Activated T-cell treated with anti-CD3 and anti-CD28 coated beads, Interleukin-2, amount 50 U/mL, for 72 hours (primary cell): ENCODE measurements at places on chromosomes 6 and 20. TPM values are rescaled to one million over a fixed set of nuclear protein-coding genes. Genes with fewer than 3 reads are reported as not detected.

GRCh38 chr20:17617212-17617867, 47.5 kb downstream of the DSTN start:
- H3K36me3 ChIP-seq = peaks cover under 1% of the 10 kb centered on the region
- H3K27ac ChIP-seq = no peak overlapping the region
- no peak overlapping the region for H3K4me3 ChIP-seq
- H3K4me1 ChIP-seq = peaks cover 6% of the 10 kb centered on the region
- DNase-seq = peak; percentile 55
- H3K27me3 ChIP-seq = no peaks in the 10 kb centered on the region

Gene TMC2
- not detected for total RNA-seq

DNA sequence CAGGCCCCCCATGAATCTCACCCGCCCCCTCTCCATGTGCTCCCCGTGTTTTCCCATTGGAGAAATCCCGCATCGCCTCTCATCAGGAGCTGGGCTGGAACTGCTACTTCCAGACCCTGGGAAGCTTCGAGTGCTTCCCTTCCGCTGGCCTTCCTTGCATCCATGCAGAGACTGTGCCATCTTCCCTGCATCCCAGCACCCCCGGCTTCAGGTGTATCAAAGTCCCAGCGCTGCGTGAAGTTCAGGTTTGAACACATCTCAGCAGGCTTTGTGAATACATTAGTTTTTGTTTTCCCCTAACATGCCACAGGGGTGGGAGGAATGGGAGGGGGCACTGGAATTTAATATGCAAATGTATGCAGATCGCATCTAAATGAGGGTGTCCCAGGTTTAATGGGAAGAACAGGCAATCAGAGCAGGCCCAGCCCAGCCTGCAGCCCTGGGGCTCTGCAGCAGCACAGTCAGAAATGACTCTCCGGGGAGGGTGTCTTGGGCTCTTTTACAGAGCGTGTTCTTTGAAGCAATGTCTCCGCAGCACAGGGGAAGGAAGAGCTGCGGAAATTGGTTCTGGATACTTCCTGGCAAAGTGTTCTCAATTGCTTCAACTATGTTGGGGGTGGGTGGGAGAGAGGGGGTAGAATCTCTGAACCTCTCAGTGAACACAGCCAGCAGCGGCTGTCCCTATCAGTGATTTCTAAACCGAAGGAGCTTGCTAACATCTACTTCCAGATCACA, 8.3 kb upstream of the MMP9 start:
- H3K36me3 ChIP-seq = no peaks in the 10 kb centered on the region
- H3K27me3 ChIP-seq = peaks cover 11% of the 10 kb centered on the region
- H3K27ac ChIP-seq = no peak overlapping the region
- DNase-seq = no peak
- H3K4me3 ChIP-seq = peak overlapping the region; percentile 7
- H3K4me1 ChIP-seq = peaks cover 69% of the 10 kb centered on the region

DNA sequence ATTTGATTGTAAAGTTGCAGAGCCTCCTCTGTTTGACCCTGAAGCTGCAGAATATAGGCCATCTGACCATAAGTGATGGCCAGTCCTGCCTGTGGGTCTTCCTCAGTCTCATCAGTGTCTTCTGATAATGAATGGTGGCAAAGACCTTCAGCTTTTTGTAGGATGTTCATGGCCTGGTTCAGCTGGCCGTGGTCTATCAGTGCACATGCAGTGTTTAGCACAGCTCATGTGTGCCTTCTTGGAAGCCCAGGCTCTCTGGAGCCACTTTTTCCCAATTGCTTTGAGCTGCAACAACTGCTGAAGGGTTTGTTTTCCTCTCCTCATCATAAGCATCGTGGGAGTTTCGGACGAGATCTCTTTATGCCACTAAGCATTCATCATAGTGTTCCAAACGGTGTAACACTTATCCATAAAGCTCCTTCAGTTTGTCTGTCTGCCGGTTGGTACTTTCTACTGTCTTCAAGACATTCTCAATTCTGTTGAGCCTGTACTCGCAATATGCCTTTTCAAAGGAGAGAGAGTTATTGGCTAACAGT, 70.1 kb upstream of the TULP4 start:
- H3K27ac ChIP-seq = peak overlapping the region; percentile 85
- no peaks in the 10 kb centered on the region for H3K27me3 ChIP-seq
- H3K4me3 ChIP-seq = peak overlapping the region; percentile 49

DNA sequence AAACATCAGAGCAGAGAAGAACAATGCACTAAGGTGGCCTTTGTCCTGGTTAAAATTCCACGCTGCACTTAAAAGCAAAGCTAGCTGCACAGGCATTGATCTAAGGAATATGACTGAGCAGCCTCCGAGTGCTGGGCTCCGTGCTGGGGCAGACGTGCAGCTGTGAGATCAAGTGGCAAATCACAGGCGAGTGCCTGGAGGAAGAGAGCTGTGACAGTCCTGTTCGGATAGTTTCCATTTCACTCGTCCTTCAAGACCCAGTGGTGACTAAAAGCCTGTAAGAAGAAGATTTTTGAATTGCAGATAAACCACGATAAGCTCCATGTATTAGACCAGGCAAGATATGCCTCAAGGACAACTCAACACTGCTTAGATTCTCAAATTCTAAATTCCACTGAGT, 247.9 kb downstream of the ANKRD60 start:
- H3K27me3 ChIP-seq = peaks cover 14% of the 10 kb centered on the region
- DNase-seq = no peak
- H3K36me3 ChIP-seq = no peaks in the 10 kb centered on the region
- no peaks in the 10 kb centered on the region for H3K4me1 ChIP-seq

Gene ATRN
- total RNA-seq = 11.6 TPM

DNA sequence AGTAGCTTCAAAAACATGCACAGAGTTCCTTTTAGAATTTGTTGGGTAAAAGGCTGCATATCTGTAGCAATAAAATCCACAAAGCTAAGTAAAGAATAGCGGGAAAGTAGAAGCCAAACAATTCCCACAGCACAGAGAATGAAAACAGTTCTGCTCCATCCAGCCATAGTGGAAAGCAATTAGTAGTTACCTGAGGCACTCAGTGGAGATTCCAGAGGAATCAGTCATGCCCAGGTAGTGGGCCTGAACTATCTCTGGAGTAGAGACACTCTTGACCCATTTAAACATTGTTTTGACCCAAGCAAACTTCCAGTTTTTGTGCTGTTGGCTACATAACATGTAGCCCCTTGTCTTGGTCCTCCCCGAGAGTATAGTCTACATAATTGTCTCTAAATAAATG, 559.5 kb upstream of the PTCHD4 start:
- H3K4me3 ChIP-seq = no peak overlapping the region
- H3K27ac ChIP-seq = no peak overlapping the region
- DNase-seq = no peak

Gene CDSN
- not detected for total RNA-seq

- H3K27ac ChIP-seq = no peak overlapping the region
- no peaks in the 10 kb centered on the region for H3K4me1 ChIP-seq
- no peaks in the 10 kb centered on the region for H3K27me3 ChIP-seq
- H3K36me3 ChIP-seq = peaks cover 9% of the 10 kb centered on the region
- no peak overlapping the region for H3K4me3 ChIP-seq
Observed at GRCh38 chr20:6113951-6114350, 8.9 kb downstream of the FERMT1 start.

- H3K27me3 ChIP-seq = no peaks in the 10 kb centered on the region
- H3K4me3 ChIP-seq = no peak overlapping the region
- no peaks in the 10 kb centered on the region for H3K4me1 ChIP-seq
- no peaks in the 10 kb centered on the region for H3K36me3 ChIP-seq
- DNase-seq = no peak
- no peak overlapping the region for H3K27ac ChIP-seq
Observed at GRCh38 chr6:101150226-101150625, 243.3 kb upstream of the GRIK2 start.

DNA sequence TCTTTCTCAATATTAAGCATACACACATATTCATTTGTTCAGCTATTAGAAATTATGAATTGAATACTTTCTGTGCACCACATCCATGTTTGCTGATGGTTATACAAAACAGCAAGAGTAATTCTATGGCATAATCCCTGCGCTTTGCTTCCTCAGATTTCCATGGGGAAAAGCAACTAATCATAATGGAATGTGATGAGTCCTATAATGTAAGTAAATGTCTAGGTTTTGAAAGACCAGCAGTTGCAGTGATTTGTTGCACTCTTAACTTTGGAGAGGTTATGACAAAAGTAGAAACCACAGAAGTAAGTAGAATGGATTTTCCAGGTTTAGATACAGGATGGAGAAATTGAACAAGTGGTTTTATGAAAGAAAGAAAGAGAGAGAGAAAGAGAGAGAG, 652.1 kb downstream of the CBLN4 start:
- H3K4me3 ChIP-seq = no peak overlapping the region
- H3K27ac ChIP-seq = peak overlapping the region; percentile 29
- no peak for DNase-seq
- no peaks in the 10 kb centered on the region for H3K27me3 ChIP-seq
- H3K4me1 ChIP-seq = no peaks in the 10 kb centered on the region
